ENCODE measurements at places on chromosomes 1 and 21.

DNA sequence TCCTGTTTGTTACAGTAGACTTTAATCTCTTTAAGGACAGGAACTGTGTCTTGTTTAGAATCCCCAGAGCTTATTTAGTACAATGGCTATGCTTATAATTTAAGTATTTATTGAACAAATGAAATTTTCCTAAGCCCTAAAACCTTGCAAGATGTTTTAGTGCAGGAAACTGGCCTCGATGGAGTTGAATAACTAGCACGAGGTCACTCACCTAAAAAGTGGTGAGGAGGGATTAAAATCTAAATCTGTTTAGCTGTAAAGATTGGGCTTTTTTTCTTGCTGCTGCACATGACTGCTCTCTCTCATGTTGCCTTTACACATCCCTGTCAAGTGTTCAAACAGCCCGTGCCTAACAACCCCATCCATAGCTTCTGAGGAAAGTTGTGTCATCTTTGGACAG is 10.2 kb downstream of the NFYC start:
- no peak for DNase-seq

- DNase-seq, result no peak
Observed at GRCh38 chr1:165854101-165854845, 26.9 kb downstream of the UCK2 start.

GRCh38 chr1:75133750-75134646 is at the start of gene LHX8:
TSS of gene LHX8 (plus strand) at chr1:75134388. CDS start at chr1:75136615, 2,227 bp downstream.
- DNase-seq, result no peak

GRCh38 chr1:160127381-160127780 is 11.8 kb downstream of the ATP1A2 start:
- no peak for DNase-seq

DNA sequence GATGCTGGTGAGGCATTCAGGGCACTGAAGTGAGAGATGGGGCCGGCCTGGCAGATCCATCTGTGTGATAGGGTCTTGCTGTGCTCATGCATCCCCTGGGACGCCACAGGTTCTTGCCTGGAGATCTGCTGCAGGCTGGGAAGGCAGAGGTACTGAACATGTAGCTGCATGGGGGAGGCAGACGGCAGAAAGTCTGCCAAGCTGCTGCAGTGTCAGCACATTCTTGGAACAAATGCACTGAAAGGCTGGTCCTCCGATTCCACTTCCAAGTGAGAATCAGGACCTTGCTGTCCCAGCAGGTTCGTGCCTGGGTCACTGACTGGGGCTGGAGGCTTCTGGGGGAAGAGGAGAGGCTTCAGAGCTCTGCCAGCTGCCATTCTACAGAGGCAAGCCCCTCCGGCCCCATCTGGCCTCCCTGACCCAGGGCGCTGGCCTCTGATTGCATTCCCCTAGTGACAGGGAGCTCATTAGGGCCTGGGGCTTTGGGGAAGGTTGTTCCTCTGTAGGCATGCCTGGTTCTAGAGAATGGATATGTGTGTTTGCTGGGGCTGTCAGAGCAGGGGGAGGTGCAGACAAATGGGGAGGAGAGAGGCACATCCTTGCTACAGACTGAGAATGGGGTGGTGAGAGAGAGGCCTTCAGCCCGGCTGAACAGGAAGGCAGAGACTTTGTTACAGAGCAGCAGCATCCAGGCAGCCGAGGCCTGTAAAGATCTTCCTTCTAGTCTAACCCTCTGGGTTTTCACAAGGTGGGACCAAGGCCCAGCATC is 174.0 kb downstream of the TRABD2B start:
- no peak for DNase-seq

GRCh38 chr1:36095760-36096405 is 7.2 kb downstream of the ADPRS start:
- DNase-seq, result no peak

- no peak for DNase-seq
Observed at GRCh38 chr1:201742955-201743805, 85.8 kb upstream of the IPO9 start.

GRCh38 chr1:10918531-10918930 is 93.9 kb upstream of the TARDBP start:
- no peak for DNase-seq

DNA sequence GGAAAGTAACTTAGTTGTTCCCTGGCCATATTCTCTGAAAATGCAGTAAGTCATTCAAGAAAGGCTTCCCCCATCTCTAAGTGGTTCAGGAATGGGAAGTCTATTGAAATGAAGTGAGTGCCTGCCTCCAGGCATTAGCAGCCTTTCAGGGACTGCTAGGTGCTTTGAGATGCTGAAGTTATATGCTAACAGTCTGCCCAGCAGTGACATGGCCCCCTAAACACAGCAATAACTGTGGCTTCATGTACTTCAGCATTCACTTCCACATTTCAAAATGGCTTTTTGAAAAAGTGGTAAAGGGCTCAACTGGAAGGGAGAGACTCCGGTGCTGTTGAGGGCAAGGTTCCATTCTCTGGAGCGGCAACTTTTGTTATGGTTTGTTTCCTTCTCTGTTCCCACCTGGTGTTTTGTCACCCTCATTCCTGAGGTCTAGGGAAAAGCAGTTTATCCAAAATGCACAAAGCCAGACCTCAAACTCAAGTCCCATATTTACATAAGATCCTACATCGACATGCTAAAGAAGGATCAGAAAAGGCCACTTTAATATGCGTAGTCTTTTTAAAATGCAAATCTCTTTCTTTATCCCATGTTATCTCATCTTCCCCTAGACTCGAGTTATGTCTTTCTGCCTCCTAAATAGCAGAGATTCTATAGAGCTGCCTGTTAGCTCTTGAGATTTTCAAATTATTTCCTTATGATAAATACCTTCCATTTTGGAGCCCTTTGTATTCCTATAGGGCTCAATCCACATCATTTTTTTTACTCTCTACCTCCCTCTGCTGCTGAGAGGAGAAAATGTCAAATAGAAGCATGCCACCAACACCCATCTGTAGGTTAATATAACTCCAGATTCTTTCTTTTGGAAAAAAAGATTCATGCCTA is 34.2 kb upstream of the LRRC8C start:
- DNase-seq, result peak; percentile 25

DNA sequence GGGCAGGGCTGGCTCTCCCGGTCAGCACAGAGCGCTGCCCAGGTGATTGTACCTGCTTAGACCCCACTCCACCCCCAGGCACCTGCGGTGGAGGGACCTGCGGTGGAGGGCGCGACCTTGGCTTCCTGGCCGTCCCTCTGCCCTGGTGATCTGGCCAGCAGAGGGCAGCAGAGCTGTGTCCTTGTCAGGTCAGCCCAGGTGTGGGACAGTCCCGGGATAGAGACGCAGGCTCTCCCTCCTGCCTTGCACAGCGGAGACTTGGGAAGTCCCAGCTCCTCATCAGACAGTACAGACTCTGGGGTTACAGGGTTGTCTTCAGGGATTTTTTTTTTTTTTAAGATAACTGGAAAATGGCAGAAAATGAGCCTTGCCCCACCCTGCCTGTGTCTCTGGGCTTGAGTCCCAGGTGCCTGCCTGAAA is 10.0 kb downstream of the SLX9 start:
- peak; percentile 35 for DNase-seq

DNA sequence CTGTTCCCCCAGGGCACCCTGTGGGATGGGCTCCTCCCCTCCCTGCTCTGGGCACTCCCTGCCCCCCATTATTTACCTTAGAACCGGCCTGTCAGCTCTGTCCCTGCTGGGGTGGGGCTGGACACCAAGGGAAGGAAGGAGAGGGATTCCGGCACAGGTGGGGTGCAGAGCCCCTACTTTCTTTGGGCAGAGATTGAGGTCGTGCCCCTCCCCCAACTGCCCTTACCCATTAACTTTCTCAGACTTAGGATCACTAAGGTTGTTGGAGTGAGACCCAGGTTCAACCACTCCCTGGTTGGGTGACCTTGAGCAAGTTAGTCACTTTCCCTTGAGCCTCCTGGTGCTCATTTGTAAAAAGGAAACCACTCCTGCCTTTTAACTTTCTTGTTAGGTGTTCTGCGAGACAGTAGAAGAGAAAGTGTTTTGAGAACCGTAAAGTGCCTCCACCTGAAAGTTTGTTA is 57.0 kb upstream of the SYNC start:
- DNase-seq, result no peak

DNA sequence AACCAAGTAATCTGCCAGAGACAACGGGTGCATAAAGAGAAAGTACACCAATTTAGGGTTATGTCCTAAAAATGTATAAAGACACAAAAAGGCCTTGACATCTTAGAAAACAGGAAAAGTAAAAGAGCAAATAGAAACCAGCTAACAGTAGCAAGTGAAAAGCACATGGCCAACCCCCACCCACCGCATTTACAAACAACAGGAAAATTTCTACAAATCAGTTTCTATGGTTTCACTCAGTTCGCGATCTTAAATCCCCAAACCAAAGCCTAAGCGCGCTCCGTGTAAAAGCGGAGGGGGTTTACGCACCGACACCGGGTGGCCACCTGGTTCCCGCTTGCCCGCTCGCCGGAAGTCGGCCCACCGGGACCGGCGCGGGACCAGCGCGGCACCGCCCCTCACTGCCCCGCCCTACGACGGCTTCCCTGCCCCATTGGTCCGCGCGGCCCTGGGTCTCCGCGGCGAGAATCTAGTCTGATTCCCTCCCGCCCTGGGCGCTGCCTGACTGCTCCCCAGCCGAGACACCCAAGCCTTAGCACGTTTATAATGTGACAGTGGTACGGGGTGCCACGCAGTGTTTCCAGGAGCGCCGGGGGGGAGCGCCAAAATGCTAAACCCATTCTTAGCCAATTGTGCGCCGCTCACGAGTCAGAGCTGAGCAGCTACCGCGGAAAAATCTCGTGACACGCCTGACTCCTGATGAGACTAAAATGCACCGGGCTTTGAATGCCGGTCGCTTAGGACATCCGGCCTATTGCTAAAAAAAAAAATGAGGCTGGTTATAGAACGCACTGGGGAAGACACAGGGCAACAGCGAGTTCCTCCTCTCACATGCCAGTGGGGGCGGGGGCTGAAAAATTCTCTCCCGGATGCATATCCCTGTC is at the start of gene GART:
GART (minus strand) TSS at position 362 of the 884 bp plus-strand sequence. CDS start 2,802 bp downstream, outside the sequence.
- peak; percentile 17 for DNase-seq

GRCh38 chr1:18962121-18962721 is 5.7 kb upstream of the IFFO2 start:
- DNase-seq, result no peak

- no peak for DNase-seq
Observed at GRCh38 chr1:112618721-112619517, at the start of gene ST7L. TSS of gene ST7L (minus strand) at chr1:112619141. CDS start at chr1:112619113, 28 bp downstream.

DNA sequence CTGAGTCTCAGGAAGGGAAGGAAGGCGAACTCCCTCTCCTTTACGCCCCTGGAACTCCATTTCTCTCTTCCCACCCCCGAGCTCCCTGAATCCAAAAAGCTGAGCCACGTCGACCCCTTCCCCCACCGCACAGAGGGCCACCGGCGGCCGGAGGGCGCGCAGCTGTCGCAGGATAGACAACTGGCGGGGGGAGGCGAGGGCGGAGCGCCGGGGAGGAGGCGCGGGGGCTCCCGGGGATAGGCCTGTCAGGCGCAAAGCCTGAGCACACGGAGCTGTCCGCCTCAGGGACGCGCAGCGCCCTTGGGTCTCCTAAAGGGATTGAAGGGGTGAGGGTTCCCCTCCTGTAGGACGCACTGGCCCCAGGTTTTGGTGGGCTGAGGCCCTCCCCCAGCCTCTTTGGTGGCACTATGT is 752 bp upstream of the ACTA1 start:
- no peak for DNase-seq

- DNase-seq, result no peak
Observed at GRCh38 chr1:92567211-92567868, 80.6 kb upstream of the GFI1 start.

DNA sequence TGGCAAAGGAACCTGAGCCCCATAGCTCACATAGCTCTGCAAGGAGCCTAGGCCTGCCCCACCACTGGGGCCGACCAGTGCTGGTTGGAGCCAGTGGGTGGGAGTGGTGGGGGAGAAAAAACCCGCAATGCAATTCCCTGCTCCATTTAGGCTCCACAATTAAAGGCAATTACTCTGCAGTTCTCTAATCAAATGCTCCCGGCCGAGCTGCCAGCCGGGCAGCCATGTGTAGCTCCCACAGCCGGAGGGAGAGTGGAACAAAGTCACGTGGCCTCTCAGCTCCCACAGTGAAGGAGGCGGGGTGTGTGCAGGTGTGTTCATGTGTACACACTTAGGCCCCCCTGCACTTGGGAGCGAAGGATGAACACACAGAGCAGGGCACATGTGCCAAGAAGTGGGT is 81.6 kb downstream of the KIRREL1 start:
- no peak for DNase-seq

GRCh38 chr21:41219498-41220207 is 51.7 kb downstream of the BACE2 start:
- no peak for DNase-seq

DNA sequence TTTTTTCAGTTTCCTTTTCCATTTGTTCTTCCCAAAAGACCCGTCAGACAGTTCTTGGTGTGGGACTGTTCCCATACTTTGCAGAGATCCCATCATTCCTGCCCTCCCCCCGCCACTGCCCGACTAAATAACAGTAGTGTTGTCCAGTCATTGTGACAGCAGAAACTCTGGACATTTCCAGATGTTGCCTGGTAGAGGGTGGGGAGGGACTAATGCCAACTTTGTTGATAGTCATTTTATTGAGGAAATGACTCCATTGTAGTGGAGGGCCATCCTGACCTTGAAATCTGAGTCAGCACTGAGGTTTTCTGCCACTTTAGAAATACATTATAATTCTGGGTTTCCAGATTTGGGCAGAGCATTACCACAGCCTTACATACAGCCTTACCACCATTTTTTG is 85.4 kb downstream of the CEP350 start:
- DNase-seq, result peak; percentile 12

- DNase-seq, result no peak
Observed at GRCh38 chr1:5643360-5644107, 348.7 kb downstream of the NPHP4 start.

DNA sequence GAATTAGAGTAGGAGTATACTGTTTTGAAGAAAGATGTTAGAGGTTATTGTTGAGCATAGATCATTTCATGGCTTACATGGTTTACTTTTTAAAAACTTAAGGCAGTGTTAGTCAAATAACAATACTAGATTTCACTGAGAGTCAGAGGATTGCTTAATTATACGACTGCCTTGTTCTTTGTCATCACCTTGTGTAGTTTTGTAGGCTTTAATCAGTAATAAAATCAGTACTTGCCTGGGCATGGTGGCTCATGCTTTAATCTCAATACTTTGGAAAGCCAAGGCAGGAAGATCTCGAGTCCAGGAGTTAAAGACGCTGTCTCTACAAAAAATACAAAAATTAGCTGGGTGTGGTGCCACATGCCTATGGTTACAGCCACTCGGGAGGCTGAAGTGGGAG is 41.3 kb upstream of the GPR52 start:
- DNase-seq, result no peak

- DNase-seq, result no peak
Observed at GRCh38 chr1:226664413-226665101, 74.5 kb downstream of the ITPKB start.

- no peak for DNase-seq
Observed at GRCh38 chr1:109133815-109134214, 19.9 kb downstream of the ELAPOR1 start.

DNA sequence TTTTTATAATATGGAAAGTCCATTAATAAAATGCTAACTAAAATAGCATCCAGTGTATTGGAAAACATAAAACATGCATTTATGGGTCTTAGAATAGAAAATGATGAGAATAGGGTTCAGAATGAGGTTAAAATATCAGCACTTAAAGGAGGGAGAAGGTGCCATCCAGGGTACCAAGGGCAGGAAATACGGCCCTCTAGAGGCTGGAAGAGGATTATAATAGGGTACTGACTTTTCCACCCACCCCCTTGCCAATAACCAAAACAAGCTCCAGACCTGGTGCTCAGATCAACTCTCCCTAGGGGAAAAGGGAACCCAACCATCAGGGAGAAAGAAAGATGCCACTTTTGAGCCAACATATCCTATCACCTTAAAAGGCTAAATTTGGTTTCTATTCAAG is 26.7 kb downstream of the ASTN1 start:
- DNase-seq, result no peak
